ENCODE measurements at places on chromosomes 3 and 15.

- DNase-seq: no peak
Measured at GRCh38 chr3:106247902-106248684, 379.3 kb upstream of the CBLB start.

- no peak for DNase-seq
Measured at GRCh38 chr15:88428805-88429605, 38.2 kb downstream of the MRPL46 start.

DNA sequence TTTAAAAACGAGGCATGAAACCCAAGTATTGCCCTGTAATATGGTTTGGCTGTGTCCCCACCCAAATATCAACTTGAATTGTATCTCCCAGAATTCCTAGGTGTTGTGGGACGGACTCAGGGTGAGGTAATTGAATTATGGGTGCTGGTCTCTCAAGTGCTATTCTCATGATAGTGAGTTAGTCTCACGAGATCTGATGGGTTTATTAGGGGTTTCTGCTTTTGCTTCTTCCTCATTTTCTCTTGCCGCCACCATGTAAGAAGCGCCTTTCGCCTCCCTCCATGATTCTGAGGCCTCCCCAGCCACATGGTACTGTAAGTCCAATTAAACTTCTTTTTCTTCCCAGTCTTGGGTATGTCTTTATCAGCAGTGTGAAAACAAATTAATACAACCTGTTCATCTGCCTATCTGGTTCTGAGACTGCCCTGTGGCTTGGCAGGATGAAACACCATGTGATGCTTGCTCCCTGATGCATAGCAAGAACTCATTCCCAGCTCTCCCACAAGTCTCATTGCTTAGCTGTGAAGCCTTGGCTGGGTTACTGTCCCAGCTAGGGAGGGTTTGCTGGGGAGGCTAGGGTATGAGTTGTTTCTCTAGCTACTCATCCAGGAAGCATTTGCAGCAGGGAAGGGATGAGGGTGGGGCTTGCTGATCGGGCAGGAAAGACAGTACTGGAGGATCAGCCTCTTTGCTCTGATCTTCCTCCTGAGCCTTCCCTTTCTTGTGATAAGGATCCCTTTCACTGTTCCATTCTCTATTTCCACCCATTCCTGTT is 3.7 kb upstream of the SQOR start:
- peak; percentile 79 for DNase-seq

GRCh38 chr3:128155616-128156360 is 2.5 kb downstream of the EEFSEC start:
- DNase-seq: no peak

DNA sequence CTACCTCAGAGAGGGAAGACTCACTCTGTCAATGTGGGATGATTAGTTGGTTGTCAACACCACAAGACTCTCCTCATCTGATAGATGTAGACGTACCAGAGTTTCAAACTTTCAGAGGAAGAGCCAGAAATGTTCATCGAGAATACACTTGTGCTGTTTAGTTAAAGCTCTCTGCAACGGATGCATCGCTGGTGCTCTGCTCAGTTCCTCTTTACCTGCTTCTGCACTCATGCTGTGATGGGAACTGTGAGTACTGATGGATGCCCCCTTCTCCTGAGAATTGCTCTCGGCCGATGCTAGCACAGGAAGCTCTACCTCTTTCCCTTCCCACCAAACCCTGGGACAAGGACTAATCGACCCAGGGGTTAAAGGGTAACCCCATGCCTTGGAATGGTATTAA is 51.8 kb upstream of the CCDC54 start:
- no peak for DNase-seq

DNA sequence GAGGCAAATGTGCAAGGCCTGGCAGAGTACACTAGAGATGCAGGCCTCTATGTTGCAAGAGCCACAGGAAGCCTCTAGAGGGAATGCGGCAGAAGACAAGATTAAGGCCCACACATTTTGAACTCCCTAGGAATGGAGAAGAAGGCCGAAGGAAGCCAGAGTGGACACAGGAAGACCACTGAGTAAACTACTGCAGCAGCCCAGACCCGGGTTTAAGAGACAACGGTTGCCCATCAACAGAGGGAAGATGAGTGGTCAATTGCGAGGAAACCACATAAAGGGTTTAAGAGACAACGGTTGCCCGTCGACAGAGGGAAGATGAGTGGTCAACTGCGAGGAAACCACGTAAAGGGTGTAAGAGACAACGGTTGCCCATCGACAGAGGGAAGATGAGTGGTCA is 14.6 kb downstream of the CHSY1 start:
- no peak for DNase-seq

DNA sequence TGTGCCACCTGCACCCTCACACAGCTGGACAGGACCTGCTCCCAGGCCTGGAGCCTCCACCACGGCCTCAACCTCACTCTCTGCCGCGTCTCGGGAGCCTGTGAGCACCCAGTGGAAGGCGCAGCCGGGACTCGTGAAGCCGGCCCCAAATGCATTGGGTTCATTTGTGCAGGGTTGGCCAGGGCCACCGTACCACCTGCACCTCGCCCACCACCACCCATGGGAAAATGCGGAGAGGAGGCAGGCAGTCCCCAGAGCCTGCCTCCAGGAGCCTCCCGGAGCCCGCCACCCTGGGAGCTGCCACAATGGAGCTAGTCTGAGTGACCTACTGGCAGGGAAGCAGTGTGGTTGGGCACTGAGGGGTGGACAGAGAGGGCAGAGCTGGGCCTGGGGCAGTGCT is 62.5 kb upstream of the HRH1 start:
- DNase-seq: no peak

DNA sequence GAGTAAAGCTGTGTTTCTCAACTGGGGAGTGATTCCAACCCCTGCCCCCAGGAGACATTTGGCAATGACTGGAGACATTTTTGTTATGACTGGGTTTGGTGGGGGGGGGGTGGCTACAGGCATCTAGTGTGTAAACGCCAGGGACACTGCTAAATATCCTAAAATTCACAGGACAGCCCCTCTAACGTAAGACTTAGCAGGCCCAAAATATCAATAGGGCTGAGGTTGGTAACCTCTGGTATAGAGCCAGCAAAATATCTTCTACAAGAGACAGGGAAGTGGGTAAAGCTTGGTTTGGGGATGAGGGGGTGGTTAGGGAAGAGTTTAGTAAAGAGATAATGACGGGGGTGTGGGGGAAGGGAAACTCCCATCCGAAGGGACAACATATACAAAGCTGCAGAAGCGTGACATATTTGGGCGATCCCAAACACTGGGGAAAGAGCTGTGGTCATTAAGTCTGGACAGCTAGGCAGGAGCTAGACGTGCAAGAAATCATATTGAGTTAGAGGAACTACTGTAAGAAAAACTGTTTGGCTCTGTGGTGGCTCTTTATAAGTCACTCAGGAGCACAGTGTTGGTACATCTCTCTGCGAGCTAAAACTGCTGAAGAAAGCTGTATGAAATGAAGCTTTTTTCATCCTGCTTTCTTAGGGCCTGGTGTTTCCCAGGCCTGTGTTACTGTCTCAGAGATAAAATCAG is 697 bp upstream of the TRIM69 start:
- no peak for DNase-seq

- no peak for DNase-seq
Measured at GRCh38 chr15:62320259-62320658, 155.2 kb upstream of the C2CD4B start.

DNA sequence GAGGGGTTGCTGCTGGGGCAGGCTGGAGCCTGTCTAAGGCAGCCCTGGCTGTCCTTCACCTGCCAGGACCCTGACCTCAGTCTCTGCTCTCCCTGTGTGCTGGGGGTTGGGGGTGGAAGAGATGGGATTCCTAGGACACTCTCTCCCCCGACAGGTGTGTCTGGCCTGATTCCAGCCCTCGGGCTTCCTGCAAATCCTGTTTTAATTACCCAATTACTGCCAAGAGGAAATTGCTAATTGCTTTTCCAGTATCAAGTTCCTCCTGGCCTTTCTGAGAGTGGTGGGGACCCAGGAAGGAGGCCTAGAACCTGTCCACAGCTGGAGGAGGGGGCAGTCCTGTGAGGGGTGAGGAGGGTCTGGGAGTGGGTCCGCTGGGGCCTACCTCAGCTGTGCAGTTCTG is 15.8 kb downstream of the PLXNA1 start:
- DNase-seq: no peak

- DNase-seq: no peak
Measured at GRCh38 chr3:177300039-177300833, 103.0 kb upstream of the TBL1XR1 start.

- peak; percentile 77 for DNase-seq
Measured at GRCh38 chr3:124985349-124985748, 50.8 kb upstream of the MUC13 start.

GRCh38 chr3:100527347-100527735 is 34.9 kb downstream of the TMEM45A start:
- no peak for DNase-seq

Measured in AG08396 (cell line).